ENCODE measurements at places on chromosomes 1 and 21. TPM values are rescaled to one million over a fixed set of nuclear protein-coding genes. Genes with fewer than 3 reads are reported as not detected.

DNA sequence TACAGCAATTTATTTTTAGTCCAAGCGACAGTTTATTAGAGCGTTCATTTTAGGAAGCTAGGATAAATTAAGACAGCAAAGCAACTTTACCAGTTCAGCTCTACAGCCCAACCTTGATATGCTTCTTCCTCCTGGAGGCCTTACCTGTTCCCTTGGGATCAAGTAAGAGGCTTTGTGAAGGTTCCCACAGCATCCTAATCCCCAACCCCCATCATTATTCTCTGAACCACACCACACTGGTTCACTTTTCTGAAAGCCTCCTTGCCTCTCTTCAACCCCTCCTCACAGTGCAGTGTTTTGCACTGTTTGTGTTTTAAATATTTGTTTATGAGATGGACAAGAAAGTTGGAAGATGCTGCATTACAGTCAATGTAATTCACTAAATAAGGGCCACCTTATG is 126.3 kb upstream of the CXADR start:
- no peak for DNase-seq

GRCh38 chr1:112723511-112723839 is 8.3 kb upstream of the PPM1J start:
- no peak for DNase-seq

- DNase-seq: peak; percentile 16
Measured at GRCh38 chr1:40799351-40799867, 15.8 kb downstream of the KCNQ4 start.

- no peak for DNase-seq
Measured at GRCh38 chr1:232944347-232944746, 6.1 kb upstream of the NTPCR start.

DNA sequence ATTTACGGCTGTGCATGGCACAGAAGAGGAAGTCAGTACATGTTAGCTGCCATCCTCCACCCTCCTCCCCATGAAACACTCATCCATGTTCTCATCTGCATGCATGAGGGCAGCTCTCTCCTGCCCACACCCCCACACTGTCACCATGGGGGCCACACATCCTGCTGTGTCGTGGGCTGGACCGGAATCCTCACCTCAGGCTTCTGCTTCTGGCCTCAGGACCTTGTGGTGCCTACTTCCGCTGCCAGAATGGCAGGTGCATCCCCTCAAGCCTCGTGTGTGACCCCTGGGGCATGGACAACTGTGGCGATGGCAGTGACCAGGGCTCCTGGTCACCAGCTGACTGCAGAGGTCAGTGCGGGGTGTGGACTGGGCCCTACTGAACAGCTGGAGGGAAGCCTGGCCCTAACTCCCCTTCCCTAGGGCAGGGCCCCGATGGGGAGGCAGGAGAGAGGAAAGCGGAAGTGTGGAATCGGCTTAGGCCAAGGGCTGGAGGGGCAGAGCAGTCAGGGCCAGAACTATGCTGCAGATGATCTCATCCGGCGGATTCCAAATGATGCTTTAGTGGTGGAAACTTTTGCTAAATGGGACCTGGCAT is 3.8 kb downstream of the LDLRAD2 start:
- DNase-seq: no peak

GRCh38 chr1:237025358-237026074 is 16.5 kb upstream of the RYR2 start:
- no peak for DNase-seq

GRCh38 chr1:221016751-221017150 is 137.5 kb downstream of the HLX start:
- no peak for DNase-seq

Gene TTC34
- total RNA-seq: 0.43 TPM

Gene COL11A1
- 19.6 TPM for total RNA-seq

Gene ADAMTSL4
- 2.9 TPM for total RNA-seq

Gene C1orf87
- total RNA-seq: not detected

Measured in fibroblast of villous mesenchyme (primary cell).